ENCODE measurements at places on chromosomes 2 and 18.

- DNase-seq: no peak
Observed at GRCh38 chr18:41905786-41906527, 49.1 kb upstream of the PIK3C3 start.

- DNase-seq: no peak
Observed at GRCh38 chr18:12449051-12449785, 41.5 kb downstream of the PRELID3A start.

DNA sequence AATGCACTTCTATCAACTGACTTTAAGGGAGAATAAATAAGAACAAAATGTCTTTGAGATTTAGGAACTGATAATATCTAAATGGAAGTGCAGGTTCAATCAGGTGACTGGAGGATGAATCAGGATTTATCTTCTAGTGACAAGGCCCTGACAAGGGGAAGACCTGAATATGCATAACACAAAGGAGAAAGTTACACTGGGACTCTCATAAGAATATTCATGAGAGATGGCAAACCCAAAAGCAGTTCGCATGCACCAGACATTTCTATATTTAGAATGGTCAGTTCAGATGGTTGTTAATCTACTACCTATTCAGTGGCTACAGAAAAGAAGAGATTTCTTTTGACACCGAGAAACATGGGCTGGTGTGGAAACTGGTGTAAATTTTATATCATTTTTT is 1771.3 kb upstream of the LRRTM1 start:
- no peak for DNase-seq

- DNase-seq: no peak
Observed at GRCh38 chr2:176959614-176960013, 253.0 kb upstream of the HNRNPA3 start.

- no peak for DNase-seq
Observed at GRCh38 chr2:177056481-177056929, 156.1 kb upstream of the HNRNPA3 start.

DNA sequence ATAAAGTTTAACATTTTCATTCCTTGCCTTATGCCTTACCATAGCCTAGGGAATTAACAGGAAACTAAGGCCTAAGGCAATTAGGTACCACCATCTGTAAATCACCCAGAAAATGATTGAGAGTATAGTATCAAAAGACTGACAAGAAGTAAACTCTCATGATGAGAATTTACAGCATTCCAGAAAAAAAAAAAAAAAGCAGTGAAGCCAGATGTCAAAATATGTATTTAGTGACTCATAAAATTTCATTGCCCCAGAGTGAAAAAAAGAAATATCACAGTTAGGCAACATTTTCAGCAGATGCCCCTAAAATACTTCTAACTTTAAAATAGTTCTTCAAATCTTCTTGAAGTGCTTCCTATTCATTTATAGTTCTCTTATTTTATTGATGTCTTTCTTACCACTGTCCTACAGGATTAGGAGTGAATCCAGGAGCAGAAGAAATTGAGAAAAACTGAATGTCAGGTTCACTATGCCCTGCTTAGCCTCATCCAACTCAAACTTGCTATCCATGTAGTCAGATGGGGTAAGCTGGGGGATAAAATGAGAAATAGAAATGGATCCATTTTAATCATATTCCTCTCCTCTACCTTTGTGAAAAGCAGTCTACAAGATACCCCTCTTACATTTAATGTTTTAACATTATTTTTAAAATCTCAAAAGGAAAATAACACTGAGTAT is 57.3 kb upstream of the TANK start:
- no peak for DNase-seq

DNA sequence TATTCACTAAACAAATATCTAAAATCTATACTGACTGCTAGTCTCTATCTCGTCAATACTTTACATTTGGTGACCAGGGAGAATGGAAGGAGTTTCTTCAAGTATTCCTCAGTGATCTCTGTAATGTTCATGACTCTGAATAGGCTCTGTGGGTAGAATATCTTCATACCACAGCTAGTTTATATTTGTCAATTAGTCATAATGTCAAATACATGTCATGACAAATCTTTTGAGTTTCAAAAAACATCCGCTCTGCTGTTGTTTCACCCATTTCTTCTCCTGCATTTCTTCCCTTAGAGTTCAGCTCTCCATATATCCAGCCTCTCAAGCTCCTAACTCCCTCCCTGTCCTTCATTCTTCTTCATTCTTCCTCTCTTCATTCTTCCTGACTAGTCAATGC is 206.5 kb upstream of the FANCL start:
- no peak for DNase-seq

- no peak for DNase-seq
Observed at GRCh38 chr2:164542581-164543021, 78.7 kb downstream of the GRB14 start.

DNA sequence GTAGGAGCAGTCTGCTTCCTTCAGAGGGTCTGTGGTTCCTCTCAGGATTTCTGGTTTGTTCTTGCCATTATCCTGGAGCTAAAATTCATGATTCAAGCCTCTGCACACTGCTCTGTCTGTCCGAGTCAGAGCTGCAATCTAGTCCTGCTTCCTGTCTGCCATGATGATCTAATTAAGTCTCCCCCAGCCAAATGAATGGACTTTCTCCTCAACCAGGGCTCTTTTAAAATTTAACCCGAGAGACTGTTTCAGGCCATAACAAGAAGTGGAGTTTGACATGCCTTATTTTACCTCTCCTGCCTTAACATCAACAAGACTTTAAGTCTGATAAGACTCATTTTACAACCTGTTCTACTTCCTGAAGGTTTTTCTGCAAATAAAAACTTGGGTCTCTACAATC is 1009.6 kb upstream of the DDX18 start:
- DNase-seq: no peak

GRCh38 chr2:20264629-20265028 is 39.7 kb upstream of the SDC1 start:
- no peak for DNase-seq

DNA sequence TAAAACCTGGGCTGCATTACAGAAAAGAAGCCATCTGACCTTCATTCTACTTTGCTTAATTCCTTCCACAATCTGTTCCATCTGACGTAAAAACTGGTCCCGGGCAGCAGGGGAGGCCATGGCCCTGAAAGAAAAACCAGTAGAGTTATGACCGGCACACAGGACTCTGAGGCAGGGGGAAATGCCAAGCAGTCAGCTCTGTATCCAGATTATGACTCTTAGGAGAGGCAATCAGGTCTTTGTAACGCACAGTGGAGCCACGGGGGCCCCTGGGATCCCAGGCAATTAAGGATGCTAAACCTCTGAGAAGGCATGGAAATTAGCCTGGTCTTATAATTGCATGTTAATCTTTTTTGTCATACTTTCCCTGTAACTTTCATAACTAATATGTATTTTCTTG is 78.4 kb downstream of the CCDC93 start:
- no peak for DNase-seq

DNA sequence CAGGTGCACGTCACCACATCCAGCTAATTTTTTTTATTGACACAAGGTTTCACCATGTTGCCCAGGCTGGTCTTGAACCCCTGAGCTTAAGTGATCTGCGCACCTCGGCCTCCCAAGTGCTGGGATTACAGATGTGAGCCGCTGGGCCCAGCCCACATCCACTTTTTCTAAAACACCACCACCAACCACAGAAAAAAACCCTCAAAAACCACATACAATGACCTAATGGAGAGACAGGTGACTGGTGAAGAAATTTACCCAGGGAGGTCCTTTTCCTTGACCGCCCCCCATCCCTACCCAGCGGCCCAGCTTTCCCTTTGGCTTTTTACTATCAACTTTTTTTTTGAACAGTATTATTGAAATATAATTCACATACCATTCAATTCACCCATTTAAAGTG is 47.9 kb downstream of the CACNB4 start:
- no peak for DNase-seq

DNA sequence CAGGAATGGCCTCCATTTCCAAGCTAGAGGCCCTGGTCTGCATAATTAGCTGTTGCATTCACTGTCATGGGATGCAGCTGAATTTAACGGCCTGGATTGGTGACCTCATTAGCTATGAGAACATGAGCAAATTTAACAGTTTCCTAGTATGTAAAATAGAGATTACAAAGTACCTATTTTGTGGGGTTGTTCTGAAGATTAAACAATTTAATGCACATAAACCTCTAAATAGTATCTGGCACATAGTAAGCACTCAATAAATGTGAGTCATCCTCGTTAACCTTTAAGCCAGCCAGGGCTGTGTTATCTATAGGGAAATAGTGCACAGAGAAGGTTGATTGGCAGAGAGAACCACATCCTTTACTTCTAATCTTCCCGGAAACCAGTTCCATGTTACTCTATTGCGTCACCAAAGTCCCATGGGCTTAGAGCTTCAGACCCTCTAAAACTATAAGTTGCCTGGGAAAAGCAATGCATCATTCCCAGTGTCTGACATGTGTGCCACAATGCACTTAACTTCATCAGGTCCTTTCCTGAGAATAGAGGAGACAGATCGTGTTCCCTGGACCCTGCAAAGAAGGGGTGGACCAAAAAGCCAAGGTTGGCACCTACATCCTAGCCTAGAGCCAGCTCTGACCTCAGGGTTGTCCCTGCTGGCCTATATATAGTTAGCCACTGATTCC is 196.5 kb downstream of the LNPK start:
- no peak for DNase-seq

DNA sequence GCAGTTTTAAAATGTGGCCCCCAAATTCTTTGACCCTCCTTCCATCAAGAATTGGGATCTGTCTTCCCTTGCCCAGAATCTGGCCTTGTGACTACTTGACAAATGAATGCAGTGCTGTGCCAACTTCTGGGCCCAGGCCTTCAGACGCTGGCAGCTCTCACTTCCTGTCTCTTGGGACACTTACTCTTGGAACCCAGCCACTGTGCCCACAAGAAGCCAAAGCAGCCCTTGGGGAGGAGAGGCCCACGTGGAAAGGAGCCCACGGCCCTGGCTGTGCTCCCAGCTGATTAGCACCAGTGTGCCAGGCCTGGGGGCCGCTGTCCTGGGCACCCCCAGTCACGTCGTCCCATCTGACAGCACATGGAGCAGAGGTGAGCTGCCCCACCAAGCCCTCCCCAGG is 56.6 kb downstream of the RPL37A start:
- DNase-seq: no peak

DNA sequence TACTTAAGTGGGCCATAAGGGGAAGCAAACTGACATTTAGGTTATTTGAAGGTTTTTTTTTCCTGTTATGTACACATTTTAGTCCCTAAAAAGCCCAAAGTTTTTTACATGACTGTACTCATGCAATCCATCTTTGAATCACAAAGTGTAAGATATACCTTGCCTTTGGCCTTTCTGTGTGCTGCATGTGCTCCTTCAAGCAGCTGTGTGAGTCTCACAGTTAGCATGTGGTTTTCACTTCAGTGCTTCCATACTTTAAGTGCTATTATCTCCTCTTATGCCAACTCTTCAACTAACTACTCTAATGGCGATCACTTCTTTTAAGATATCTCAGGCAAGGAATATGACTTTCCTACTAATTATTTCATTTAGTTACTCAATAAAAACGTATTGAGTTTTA is 597.1 kb upstream of the ACVR2A start:
- no peak for DNase-seq

DNA sequence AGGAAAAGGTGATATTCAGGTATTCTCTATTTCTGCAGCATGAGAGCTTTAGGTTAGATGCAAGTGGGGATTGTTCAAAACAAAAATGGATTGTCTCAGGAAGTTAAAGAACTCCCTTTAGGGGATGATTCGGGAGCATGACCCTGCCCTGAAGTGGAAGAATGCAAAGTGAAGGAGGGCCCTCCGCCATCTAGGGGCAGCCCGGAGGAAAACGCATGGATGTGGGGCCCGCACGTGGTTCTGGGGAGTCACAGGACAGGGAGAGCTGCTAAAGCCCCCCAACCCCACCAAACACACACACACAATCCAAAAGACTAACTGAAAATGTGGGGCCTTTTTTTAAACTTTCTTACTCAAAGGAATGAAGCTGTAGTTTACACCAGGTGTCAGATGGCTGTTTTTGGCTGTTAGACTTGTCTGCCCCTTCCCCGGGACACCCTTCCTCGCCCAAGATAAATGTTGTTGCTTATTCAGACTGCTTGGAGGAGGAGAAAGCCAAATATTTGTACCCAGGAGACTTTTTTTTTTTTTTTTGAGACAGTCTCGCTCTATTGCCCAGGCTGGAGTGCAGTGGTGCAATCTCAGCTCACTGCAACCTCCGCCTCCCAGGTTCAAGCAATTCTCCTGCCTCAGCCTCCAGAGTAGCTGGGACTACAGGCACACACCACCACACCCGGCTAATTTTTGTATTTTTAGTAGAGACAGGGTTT is 78.8 kb downstream of the HNRNPLL start:
- DNase-seq: no peak

- DNase-seq: no peak
Observed at GRCh38 chr2:203442463-203442862, 92.6 kb downstream of the RAPH1 start.

DNA sequence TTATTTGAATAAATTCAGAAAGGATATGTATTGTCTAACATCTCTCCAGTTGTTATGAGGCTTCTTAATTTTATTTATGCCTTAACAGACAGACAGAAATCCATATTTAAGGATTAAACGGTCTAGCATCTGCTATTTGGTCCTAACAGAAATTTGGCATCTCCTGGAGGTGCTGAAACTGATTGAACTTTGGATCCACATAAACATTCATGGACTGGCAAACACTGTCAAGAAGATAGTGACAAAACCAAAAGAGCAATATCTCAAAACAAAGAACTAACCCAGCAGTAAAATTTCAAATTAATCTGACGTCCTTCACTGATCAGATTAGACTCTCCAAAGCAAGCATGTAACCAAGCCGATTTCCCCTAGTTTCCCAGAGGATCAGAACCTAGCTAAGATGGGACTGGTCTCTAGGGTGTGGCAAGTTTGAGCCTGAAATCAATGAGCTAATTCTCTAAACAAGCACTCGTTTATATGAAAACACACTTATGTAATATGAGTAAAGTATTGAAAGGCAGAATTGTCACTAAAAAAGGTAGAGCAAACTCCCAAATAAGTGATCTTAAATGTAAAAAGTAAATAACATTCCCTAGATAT is 139.5 kb downstream of the NOL4 start:
- DNase-seq: no peak

- no peak for DNase-seq
Observed at GRCh38 chr2:194105358-194105757, 1551.7 kb upstream of the SLC39A10 start.

DNA sequence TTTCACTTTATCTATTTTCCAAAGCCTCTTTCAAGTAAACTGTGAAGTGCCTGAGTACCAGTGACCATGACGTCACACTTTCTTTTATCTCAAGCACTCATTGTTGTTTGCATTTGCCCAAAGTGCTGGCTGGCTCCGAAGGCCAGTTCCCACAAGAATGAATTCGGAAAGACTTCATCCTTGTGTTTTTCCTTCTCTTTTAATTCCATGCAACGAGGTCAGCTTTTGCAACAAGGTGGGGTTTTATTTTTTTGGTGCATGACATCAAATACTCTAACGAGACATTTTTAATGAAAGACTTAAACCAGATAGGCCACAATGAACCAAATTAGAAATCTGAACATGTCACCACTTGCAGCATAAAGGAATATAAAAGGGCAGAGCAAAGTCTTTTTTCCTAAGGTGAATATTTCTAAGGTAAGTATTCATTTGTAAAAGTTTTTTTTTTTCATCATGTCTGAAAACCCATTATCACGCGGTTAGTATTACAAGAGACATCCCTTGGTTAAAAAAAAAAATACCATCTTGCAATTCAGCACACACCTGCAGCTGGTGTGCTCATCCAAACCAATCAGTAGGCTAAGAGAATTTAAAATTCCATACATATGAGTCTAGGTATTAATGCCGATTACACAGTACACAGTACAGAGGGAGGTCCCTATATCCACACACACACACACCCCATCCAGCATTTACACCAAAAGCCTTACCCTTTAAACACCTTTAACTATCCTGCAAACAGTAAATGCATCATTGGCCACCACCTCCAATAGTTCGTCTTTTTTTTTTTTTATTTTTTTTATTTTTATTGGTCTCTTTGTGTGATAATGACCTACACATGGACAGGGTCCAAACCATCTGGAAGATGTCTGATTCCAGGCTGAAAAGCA is 2.3 kb downstream of the ARL4C start:
- DNase-seq: no peak

Data from T-cell (primary cell).